ENCODE measurements at places on chromosomes 4 and X. TPM values are rescaled to one million over a fixed set of nuclear protein-coding genes. Genes with fewer than 3 reads are reported as not detected.

The MAGEC1 gene
- not detected for total RNA-seq

- no peak for DNase-seq
Measured at GRCh38 chr4:87229979-87230378, 9.6 kb upstream of the KLHL8 start.

DNA sequence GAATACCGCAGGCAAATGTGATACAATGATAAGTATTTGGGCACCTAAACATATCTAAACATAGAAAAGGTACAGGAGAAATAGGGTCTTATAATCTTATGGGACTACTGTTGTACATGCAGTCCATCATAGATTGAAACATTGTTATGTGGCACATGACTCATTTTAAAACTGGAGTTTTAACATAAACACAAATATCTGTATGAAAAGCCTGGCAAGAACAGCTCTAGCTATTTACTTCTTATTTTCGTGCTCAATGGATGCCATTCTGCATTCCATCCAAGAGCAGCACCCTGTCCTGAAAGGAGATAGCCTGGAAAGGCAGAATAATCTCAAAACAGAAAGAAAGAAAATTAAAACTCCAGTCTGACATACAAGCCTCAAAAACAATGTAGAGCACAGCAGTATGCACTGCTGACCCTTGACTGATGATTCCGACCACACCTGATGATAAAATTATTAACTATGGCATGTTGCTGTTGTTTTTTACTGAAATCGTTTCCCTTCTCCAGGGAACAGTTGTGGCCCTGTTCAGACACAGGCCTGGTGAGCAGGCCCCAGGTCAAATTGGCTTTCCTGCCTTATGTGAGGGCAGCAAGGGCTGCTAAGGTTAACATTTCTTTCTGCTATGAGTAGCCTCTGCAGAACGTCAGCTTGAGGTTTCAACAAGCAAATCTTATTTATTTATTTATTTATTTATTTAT, 152.7 kb downstream of the APBB2 start:
- no peak for DNase-seq

- DNase-seq = no peak
Measured at GRCh38 chrX:31331928-31332327, 260.1 kb upstream of the FTHL17 start.

DNA sequence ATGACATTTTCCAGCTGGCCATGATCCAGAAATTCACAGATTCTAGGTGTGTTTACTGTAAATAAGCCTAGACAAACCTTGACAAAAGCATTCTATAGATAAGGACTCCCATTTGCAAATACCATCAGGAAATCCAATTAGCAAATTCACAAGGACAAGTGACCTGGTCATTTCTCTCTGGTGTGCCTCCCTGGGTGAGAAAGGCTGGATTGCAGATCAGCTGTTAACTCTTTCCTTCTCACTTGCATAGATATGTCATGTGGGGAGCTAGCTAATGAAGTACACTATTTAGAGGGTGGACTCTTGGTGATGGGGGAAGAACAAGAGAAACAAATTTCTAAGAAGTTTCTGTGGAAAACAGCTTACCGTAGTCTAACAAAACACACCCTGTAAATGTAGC, 58.9 kb downstream of the MOSPD2 start:
- DNase-seq = no peak

- DNase-seq = no peak
Measured at GRCh38 chr4:37793562-37793961, 32.9 kb upstream of the PGM2 start.

The ARHGAP6 gene
- 27.4 TPM for total RNA-seq

The POU3F4 gene
- 0.06 TPM for total RNA-seq

The VEGFC gene
- total RNA-seq = 7.6 TPM

- no peak for DNase-seq
Measured at GRCh38 chr4:14928035-14928434, 74.2 kb upstream of the CPEB2 start.

DNA sequence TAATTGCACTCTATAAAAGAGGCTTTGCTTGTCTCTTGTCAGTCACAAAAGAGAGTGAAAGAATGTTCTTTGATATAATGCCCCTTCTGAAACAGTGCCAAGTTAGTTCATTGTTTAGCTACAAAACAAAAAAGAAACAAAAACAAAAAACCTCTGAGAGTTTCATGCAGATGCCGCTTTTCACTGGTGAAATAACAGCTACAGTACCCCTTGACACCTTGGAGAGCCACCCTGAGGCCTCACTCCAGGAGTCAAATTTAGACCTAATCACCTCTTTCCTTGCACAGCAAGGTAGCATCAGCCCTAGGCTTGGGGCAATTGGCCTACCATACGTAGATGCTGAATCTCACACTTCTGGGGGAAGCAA, 185.2 kb downstream of the UNC5C start:
- no peak for DNase-seq
